ENCODE measurements at places on chromosomes 7 and 10.

- DNase-seq = no peak
Measured at GRCh38 chr10:96830511-96831199, 1.4 kb upstream of the LCOR start.

DNA sequence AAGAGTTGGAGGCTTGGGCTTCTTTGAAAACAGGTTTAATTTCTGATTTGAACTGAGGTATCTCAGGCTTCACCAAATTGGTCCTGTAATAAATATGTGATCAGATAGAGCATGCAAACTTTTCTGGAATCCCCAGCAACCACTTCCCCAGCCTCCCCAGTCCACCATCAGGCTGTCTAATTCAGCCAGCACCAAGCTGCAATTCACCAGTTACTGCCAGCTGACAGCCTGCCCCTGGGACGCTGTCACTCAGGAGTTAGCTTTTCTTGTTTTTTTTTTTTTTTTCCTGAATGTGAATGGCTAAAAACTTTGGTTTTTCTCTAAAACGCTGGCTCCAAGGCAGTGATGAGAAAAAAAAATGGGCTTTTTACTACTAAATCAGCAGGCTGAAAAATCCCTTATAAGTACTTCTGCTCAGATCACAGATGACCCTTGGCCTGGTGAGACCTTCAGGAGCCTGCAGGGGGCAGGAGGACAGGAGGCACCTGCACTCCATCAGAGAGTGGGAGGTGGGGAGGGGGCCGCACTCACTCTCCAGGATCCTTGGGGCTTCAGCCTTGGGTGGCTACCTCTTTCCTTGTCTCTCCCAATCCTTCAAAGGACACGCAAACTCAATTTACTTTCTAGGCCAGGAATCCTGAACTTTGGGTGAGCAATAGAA lies 349.4 kb downstream of the GATA3 start:
- no peak for DNase-seq

DNA sequence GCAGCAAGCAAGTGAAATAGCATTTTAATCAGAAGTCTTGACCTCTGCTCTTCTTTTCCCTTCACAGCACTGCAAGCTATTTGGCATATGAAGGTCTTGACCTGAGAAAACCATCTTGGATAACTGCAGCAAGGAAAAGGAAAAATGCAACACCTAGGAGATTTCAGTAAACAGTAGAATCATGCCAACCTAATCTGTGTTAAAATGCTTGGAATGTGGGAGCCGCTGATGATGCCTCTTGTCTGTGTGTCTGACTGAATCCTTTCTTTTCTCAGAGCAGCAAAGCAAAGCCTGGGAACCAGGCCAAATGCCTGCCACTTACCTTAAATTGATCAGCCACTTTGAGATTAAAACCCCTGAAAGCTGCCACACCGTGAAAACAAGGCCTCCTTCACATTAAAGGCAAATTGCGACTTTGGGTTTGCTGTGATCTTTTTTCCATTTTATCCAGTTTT lies 80.4 kb upstream of the CDK6 start:
- peak; percentile 22 for DNase-seq

DNA sequence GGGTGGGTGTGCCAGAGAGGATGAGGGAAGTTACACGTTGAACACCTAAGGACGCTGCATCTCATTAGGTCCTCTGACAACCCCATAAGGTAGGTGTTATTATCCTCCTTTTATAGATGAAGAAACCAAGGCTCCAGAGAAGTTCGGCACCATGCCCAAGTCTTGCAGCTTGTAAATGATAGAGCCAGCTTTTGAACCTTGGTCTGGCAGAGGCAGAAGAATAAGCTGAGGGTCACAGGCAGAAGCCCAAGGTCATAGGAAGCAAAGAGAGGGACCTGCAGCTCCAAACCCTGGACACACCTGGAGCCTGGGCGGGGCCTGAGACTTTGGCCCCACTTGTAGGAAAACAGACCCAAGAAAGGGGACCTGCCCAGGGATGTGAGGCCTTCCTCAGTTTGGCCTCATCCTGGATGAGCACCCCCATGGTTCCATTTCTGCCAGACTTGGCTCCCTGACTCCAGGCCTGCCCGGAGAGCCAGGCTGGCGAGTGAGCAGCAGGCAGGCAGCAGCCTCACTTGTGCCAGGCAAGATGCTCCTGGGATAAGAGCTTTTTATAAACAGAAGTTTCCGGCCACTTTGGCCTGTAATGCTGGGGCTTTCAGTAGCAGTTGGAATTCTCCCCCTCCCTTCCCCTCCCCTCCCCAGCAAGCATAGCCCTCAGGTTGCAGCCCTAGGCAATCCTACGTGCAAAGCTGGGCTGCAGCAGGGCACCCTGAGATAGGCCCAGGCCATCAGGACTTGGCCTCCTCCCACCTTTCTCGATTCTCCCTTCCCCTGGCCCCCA lies 2.4 kb downstream of the KCNH2 start:
- DNase-seq = no peak

GRCh38 chr10:4770801-4771553 lies 55.0 kb upstream of the AKR1E2 start:
- peak; percentile 94 for DNase-seq

DNA sequence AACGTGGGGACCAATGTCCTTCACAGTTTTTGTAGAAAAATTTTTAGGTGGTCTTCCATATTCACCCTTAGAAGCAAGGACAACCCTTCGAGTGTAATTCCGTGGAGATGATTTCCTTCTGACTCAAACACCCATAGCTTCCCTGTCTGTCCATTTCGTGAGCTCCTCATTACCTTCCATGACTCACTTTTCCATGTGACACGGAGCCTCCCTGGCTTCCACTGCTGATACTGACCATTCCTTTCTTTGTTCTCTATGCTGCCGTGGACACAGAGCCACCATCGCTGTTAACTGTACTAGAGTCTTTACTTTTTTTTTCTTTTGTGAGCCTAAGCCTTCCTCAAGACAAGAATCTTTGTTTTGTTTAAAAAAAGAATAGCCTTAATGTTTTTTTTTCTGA lies 12.5 kb upstream of the ARMS2 start:
- no peak for DNase-seq

DNA sequence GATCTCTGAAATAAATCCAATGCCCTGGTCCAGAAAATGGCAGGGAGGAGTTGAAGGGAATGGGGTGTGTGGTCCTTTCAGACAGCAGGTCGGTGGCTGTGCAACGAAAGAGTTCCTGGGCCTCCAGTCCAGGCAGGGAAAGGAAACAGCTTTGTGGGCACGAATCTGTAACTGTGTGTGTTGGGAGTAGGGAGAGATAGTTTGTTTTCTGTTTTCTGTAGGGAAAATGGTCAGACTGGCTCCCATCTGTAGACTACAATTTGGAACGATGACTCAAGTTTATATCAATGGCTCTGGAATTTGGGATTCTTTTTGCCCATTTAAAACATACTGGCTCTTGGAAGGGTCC lies 2.6 kb upstream of the HOXA9 start:
- DNase-seq = no peak

GRCh38 chr7:38318803-38319416 lies 45.5 kb upstream of the TARP start:
- DNase-seq = peak; percentile 56

- peak; percentile 97 for DNase-seq
Measured at GRCh38 chr10:124340033-124340760, 78.5 kb downstream of the OAT start.

DNA sequence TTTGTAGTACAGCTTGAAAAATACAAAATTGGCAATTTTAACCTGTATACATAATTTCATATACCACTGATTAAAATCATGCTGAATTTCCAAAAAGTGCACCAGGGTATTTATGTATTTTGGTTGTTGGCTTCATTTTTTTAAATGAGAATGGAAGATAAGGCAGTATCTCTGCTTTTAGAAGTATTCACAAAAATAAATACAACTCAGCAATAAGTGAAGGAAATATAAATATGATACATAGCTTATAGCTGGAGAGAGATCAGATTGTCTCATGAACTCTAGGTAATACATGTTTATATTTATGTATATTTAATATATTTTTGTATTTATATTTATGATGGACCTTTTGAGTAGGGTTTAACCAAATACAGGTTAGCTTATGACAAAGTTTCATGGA lies 81.0 kb downstream of the KMT2E start:
- no peak for DNase-seq

DNA sequence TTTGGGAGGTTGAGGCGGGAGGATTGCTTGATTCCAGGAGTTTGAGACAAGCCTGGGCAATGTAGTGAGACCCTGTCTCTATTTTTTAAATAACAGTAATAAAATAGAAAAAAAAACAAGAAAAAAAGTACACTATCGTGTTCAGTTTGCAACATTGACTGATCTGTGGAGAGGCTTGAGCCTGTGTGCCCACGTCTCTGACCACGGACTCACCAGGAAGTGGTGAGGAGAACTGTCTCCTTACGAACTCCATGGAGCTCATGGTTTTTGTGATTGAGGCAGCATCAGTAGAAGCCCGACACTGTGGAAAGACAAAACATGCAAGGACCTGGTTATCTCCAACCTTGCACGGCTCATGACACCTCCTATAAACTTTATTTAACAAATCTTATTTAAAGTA lies 23.9 kb upstream of the DNAJB6 start:
- DNase-seq = no peak

DNA sequence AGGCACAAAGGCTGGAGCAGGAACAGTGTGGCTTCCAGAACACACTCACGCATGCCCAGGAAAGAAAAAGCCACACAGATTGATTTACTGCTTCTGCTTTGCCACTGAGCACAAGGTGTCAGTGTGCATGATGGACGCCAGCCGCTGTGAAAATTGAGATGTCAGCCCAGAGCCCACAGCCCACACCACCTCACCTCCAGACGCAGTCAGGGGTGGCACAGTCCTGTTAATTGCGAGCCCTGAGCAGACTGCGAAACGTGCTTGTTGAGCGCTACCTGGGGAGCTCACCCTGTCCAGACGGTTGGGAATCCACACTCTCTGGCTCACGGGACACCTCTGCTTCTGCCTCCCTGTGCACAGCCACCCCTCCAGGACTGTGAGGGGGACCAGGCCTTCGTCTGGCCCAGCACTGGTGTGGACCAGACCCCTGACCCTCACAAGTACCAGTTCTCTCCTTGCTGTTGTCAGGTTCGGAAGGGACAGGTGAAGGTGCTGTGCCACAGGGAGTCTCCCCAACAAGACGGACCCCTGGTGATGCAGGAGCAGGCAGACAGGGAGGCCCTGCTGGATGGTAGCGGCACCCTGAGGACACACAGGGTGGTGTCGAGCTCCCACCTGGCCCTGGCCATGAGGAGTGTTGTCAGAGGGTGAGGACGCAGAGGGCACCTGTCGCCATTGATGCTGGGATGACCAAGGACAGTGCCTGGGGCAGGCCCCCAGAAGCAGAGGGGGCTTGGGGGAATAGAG lies 15.3 kb downstream of the RASGEF1A start:
- no peak for DNase-seq

GRCh38 chr10:83961620-83962019 lies 177.7 kb upstream of the GHITM start:
- no peak for DNase-seq

DNA sequence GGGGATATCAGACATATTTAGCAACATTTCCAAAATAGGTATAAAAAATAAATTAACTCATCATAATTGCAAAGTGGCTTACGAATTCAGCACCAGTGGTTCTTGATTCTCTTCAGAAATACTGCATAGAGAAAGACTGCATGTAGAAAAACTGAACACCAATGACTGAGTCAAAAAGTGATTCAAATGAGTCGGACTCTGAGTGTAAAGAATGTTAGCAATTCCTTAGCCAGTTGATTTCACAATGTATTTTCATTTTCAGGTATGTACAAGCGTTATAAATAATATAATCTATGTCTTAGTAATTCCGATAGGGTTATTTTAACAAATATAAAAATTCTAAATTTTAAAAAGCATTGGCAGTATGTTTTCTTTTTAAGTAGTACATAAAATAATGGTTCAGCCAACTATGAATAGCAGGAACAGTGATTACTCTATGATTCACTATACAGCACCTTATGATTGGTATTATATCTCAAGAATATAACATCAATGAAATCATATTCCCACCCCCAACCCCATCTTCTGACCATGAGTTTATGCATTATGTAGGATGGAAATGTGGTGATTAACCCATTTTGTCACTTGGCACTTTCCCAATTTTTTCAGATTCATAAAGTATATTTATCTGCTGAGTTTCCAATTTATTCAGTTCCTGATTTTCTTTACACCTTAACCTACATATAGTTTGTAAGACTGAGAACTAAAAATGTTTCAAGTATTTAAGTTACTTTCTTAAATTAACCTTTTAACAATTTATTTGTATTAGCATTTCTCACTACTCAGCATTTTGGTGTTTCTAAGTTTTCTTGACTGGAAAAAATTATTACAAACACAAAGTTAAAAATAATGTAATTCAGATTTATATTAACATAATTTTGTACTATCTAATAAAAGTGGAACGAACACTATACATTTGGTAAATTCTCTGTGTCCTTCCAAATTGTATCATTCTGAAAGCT lies 33.9 kb downstream of the DNAJC1 start:
- DNase-seq = no peak

DNA sequence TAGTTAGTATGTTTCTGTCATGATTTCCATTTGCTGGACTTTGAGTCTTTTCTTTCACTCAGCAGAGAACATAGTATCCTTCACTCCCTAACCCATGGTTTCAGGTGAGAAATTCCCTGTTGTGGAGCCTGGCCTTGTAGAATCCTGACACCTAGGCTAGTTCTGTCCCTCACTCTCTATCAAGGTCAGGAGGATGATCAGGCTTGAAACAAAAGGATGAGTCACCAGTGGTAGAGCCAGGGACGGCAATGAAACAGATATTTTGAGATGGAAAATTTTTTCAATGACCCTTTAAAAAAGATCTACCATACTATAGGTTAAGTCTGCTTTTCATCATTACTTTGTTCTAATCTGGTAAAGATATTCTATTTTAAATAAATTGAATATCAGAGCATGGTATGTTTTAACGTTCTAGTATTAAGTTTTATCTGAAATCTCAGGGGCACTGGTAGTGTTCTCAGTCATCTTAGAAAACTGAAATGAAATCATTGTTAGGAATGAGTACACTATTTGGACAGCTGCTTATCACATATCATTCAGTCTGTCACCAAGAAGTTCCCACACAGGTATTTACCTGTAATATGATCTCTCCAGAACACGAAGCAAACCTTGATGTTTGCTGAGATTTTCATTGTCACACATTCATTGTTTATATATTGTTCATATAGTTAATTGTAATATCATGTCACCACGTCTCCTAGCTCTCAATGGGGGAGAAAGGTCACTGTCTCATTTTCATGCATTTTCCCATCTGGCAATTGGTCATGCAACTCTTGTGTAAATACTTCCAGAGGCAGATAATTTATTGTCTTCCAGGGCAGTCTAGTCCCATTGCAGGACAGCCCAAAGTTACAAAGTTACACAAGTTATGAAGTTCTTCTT lies 299.9 kb upstream of the LRRTM3 start:
- DNase-seq = no peak
